ENCODE measurements at places on chromosomes 5 and 9. TPM values are rescaled to one million over a fixed set of nuclear protein-coding genes. Genes with fewer than 3 reads are reported as not detected.

The UGCG gene
- total RNA-seq: 42.1 TPM

The C5orf58 gene
- total RNA-seq: not detected

The SLC25A2 gene
- 0.22 TPM for total RNA-seq

The PCDHB16 gene
- not detected for total RNA-seq

The CDH9 gene
- total RNA-seq: not detected

The IL17B gene
- total RNA-seq: not detected

The SNCB gene
- total RNA-seq: not detected

The RGS7BP gene
- not detected for total RNA-seq

The ETF1 gene
- total RNA-seq: 187 TPM

The SNCAIP gene
- total RNA-seq: not detected

The GABRB2 gene
- total RNA-seq: not detected

The PCDHB4 gene
- total RNA-seq: not detected

- DNase-seq: no peak
Measured at GRCh38 chr9:89284076-89284475, 26.9 kb upstream of the CKS2 start.

DNA sequence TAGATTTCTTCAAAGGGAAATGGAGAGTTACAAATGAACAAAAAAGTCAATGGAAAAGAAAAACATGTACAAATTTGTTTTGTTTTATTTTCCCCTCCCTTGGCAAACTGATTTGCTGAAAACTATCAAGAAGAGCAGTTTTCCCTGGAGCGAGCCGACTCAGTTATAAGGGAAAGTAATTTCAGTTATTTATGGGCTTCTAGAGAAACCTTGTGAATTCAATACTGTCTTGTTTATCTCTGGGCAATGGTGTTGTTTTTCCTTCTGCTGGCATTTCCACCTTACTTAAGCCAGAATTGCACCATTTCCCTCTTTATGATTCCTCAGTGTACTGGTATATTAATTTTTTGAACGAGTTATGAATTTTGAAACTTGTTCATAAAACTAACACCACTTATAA is 1163.6 kb downstream of the CDH12 start:
- DNase-seq: no peak

- no peak for DNase-seq
Measured at GRCh38 chr5:150295172-150295634, 5.6 kb upstream of the CAMK2A start.

- DNase-seq: no peak
Measured at GRCh38 chr5:138461343-138462125, 3.7 kb upstream of the EGR1 start.

- DNase-seq: no peak
Measured at GRCh38 chr9:136900988-136901515, 14.7 kb downstream of the TRAF2 start.

GRCh38 chr9:128160603-128160987 is 530 bp downstream of the BBLN start:
- no peak for DNase-seq

- DNase-seq: no peak
Measured at GRCh38 chr5:31614151-31615020, 24.5 kb upstream of the PDZD2 start.

GRCh38 chr9:8734760-8735159 is 935.2 kb upstream of the DMAC1 start:
- no peak for DNase-seq

- no peak for DNase-seq
Measured at GRCh38 chr5:94396687-94397086, 221.7 kb downstream of the KIAA0825 start.

DNA sequence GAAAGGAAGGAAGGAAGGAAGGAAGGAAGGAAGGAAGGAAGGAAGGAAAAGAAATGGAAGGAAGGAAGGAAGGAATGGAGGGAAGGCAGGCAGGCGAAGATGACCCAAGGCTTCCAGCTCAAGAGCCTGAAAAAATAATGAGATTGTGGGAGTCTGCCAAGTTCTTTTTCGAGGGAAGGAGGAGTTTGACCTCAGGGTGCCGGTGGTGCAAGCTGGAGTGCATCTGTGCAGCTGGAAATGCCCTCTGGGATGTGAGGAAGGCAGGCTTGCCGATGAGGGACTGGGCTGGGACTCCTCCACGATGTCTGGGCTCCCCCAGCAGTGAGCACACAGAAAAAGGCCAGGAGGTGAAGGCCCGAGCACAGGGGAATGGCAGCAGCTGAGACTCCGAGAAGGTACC is 154.9 kb upstream of the DAPK1 start:
- DNase-seq: no peak

DNA sequence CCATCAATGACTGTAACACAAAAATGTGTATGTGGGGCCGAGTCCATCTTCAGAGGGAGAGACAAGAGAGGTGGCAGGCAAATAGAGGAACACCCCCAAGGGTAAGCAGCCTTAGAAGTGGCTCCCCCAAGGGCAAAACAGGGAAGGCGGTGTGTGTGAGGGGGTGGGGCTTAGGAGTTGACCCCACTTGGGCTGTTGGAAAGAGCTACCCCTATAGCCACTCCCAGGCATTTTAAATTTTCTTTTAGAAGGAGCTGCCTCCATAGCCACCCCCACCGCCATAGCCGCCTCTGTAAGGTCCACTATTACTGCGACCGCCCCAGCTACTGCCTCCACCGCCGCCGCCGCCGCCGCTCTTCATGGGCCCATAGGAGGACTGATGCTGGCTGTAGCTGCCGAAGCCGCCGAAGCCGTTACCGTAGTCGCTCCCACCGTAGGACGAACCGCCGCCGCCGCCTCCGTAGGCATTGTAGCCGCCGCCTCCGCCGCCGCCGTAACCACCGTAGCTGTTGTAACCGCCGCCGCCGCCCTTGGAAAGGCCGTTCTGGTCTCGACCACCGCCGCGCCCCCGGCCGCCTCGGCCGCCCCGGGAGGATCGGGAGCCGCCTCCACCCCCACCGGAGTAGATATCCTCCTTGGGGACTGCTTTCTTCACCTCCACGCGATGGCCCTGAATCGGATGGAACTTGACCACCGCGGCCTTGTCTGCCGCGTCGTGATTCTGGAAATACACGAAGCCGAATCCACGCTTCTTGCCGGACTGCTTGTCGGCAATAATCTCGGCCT is 1.1 kb downstream of the HNRNPA0 start:
- DNase-seq: peak; percentile 35

DNA sequence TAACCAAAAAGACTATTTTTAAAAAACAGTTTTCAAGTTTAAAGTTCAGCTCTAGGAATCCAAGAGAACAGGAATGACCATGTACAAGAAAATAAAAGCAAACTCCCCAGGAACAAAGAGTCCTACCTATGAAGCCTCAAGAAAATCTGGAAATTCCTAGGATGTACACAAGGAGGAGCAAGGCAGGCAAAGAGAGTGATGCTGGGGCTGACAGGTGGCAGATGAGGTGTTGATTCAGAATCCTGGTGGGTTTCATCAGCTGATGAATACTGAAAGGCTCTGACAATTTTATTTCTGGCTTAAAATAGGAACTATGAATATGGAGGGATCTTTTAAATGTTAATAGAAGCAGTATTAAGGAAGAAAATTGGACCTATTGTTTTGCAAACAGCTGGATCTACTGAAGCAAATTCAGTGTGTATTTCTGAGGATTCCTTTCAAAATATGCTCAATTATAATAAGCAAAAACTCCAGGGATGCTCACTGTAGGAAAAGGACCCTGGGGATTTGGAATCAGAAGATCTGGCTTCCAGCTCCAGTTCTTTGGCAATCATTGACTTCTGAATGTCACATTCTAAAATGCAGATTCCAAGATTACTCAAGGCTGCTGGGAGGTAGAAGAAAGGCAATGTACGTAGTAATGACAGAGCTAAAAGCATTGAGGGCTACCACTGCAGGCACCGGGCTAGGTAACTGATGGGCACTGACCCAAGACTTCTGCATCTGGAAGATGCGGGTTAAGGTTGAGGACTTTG is 28.0 kb upstream of the SH3RF2 start:
- no peak for DNase-seq

GRCh38 chr5:59919484-59919883 is 26.0 kb upstream of the PDE4D start:
- DNase-seq: no peak

- DNase-seq: no peak
Measured at GRCh38 chr9:91273853-91274552, 87.7 kb downstream of the AUH start.

- DNase-seq: no peak
Measured at GRCh38 chr5:51380603-51381207, 2.5 kb upstream of the ISL1 start.

DNA sequence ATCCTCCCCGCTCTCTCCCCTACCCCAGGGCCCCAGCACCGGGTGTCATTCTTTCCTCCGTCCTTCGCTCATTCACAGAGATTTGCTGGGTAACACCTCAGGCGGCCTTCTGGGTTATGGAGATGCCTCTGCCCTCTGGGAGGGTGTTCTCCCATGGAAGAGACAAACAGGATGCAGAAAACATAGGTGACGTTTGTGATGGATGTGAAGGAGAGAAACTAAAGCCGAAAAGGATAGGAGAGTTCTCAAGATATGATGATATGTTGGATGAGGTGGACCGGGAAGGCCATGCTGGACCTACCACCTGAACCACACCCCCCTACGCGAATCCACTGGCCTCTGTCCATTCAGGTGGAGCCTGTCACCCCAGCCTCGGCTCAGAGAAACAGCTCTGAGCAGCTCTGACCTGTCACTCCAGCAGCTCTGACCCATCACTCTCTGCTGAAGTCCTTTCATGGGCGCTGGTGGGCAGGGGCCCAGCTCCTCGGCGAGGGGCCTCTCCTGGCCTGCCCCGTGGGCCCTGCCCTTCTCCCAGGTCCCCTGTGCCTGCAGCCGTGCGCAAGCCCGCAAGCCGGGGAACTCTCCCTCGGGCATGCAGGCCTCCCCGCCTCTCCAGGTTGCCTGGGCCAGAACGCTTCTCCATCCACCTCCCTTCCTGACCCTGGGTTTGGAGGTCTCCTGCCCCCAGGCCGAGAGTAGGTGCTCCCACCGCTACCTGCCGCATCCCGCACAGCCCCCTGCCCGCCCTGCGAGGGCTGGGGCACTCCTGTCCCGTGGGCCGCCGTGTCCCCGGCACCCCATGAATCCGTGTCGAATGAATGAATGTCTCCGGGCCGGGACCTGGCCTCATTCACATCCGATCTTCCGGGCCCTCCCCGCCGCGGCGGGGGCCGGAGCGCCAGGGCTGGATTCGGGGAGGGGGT is 717 bp upstream of the NCS1 start:
- DNase-seq: no peak

DNA sequence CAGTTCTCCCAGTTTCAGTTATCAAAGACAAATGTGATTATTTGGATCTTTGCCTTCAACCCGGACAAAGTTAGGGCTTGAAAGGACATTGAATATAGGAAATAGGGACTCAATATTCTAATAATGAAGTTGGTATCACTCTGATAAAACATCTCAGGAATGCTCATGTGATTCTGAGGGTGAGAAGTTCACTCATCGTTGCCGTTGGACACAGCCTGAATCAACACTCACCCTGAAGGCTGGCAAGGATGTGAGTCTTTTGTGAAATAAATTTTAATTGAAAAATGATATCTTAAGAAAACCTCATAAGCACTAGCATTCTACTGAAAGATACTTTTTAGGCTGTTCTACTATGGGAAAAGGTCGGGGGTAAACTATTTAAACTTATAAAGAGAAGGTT is 44.8 kb upstream of the C9orf72 start:
- DNase-seq: no peak

DNA sequence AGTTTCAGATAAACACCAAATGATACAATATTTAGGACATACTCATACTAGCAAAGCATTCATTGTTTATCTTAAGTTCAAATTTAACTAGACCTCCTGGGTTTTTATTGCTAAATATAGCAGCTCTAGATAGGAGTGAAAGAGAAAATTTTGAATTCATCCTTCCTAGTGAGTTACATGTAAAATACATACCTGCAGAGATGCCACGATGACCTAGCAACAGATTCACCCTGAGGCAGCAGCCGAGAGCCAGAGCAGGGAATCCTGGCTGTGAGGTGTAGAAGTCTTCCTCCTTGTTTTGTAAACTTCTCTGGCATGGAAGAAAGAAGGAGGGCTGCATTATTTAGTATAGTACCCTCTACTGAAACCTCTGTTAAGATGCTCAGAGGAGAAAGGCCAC is 25.9 kb upstream of the GABRP start:
- DNase-seq: no peak

- DNase-seq: no peak
Measured at GRCh38 chr9:117425566-117425965, 10.7 kb upstream of the ASTN2 start.

DNA sequence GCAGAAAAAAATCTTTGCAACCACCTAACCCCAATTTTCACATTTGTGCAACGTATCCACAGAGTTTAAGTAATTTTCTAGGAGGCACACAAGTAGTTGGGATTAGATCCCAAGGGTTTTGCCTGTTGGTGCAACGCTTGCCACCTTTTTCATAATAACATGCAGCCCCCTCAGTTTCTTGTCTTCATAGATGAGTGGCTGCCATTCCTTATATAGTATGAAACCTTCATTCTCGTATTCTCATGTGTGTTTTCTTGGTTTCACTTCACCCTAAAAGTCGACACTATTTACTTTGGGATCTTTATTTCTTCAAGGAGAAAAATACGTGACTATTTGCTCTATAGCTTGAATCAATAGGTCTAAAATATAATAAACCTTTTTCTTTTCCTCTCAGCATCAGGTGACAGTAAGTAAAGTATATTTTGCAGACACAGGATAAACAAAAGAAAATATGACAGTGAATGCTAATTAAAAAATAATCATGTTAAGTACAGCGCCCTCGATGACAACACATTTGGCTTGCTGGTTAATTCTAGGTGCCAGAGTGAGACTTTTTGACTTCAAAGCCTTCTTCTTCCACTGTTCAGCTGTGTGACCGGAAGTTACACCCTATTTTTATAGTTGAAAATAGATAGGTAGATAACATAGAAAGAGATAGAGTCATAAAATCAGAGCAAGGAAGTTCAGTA is 342.8 kb upstream of the CCNG1 start:
- no peak for DNase-seq

DNA sequence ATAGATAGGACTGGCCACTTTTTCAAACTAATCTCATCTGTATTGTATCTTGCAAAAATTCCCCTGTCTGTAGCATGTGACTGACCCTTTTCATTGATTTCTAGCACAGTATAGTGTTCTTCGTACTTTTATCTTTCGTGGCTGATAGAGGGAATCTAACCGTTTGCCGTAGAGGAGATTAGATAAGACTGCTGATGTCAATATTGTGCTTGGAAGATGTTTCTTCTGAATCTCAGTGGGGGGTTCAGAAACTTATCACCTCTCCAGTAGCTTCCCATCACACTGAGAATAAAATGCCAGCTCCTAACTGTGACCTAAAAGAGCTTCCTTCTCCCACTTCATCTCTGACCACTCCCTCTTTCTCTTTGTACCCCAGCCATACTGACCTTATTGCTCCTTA is 25.4 kb upstream of the ALDOB start:
- no peak for DNase-seq
